Gastroesophageal sphincter (tissue), 4 donors: ENCODE measurements at places on chromosomes 4 and X.

DNA sequence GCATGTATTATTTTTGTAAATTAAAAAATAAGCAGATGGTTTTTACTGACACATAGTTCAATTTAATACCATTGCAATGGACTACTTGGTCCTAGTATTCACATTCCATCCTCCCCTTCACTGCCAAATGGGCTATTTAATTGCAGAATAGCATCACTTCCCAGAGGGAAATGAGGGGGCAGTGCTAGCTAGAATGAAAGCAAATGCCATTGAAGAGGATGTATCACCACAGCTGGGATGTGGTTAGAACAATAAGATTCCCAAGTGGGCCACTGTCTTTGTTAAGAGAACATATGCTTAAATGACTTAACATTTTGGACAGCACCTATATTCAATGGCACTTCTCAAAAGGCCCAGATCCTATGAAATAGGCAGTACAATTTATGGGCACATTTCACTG is 224.7 kb downstream of the RBMX2 start:
- no peak for ATAC-seq

DNA sequence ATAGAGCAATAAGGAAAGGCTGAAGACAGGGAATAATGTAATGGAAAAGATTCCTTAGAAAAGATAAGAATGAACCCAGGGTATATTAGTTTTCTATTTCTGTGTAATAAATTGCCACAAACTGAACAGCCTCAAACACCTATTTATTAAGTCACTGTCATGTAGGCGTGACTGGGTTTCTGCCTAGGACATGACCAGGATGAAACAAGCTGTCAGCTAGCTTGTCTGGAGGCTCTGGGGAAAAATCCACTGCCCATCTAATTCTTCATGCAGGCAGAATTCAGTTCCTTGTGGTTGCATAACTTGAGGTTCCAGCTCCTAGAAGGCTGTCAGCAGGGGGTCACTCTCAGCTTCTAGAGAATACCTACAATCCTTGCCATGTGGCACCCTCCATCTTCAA is 277.7 kb downstream of the TMA16 start:
- no peak for ATAC-seq

DNA sequence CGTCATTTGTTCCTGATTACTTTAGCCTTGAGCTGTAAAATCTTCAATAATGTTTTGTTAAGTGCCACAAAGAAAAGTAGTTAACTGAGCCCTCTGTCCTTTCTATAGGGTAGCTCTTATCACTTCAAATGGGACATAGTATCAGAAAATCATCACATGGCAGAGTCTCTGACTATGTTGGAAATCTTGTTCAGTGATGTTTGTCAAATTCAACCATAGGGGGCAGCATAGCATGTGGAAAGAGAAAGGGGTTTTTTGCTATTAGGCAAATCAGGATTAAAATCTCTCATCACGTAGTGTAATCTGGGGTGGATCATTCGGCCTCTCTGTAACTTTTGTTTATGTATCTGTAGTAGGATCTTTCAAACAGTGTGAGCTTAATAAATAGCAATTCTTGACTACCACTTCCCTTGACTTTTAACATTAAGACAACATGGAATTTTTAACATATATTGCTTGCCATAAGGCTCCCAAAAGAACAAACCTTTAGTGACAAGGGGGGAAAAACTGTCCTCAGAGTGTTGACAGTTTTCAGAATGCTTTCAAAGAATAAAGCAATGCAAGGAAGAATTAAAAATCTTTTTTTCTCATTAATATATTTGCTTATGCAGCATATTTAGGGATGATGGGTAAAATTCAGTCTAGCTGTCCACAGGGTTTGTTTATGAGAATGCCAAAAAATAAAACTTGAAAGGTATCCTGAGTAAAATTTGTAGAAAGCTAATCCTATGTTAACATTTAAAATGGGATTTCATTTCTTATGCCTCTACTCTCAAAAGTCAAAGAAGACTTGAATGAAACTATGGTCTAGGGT is 127.2 kb downstream of the FBXW7 start:
- no peak for ATAC-seq

DNA sequence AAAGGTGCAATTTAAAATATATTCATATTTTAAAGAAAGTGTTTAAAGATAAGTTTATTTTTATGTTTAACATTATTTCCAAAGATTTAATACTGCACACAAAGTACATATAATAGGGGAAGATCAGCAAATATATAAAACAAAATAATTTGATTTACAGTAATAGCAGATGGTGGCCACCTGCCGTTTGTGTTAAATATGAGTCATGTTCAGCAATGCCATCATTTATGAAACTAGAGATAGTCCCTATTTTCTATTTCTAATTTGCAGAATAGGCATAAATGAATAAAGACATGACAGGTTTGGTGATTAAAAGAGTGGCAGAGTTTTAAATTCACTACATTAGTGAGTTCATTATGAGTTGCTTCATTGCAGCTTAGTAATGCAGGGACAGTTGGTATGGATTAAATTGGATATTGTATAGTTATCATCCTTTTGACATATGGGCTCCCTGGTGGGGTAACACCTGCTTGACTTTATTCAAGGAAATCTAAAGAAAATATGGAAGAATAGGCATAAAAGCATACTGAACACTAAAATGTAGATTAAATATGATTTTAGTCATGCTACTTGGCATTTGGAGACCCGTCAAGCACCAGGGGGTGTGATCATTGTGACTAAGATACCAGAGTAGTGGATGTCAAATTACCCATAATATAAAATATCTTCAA is 78.8 kb upstream of the BANK1 start:
- no peak for ATAC-seq

GRCh38 chr4:167642250-167642649 is 408.0 kb upstream of the SPOCK3 start:
- no peak for ATAC-seq

- no peak for ATAC-seq
These were observed 38.9 kb downstream of the PPA2 start for GRCh38 chr4:105434940-105435339.

DNA sequence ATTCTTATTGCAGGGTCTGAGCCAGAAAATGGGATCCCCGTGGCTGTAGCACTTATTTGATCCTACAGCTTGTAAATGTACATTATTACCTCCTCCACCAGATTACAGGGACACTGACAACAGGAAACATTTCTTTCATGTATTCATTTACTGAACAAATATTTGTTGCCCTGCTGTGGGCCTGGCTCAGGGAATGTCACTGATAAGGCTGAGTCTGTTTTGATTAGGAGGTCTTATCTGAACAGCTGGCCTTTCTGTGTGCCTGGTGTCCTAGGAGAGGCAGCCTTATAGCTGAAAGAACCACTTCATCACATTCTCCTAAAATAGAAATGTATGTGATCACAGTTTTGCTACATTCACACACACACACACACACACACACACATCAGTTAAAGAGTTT is 45.5 kb upstream of the PROM1 start:
- no peak for ATAC-seq

- ATAC-seq, result no peak
These were observed 823.8 kb downstream of the CCSER1 start for GRCh38 chr4:90951037-90951436.

GRCh38 chrX:151523351-151523750 is 40.1 kb upstream of the PASD1 start:
- ATAC-seq, result no peak

- peak; percentile 79 for ATAC-seq
These were observed 41.5 kb upstream of the ZXDA start for GRCh38 chrX:57951666-57952319.

DNA sequence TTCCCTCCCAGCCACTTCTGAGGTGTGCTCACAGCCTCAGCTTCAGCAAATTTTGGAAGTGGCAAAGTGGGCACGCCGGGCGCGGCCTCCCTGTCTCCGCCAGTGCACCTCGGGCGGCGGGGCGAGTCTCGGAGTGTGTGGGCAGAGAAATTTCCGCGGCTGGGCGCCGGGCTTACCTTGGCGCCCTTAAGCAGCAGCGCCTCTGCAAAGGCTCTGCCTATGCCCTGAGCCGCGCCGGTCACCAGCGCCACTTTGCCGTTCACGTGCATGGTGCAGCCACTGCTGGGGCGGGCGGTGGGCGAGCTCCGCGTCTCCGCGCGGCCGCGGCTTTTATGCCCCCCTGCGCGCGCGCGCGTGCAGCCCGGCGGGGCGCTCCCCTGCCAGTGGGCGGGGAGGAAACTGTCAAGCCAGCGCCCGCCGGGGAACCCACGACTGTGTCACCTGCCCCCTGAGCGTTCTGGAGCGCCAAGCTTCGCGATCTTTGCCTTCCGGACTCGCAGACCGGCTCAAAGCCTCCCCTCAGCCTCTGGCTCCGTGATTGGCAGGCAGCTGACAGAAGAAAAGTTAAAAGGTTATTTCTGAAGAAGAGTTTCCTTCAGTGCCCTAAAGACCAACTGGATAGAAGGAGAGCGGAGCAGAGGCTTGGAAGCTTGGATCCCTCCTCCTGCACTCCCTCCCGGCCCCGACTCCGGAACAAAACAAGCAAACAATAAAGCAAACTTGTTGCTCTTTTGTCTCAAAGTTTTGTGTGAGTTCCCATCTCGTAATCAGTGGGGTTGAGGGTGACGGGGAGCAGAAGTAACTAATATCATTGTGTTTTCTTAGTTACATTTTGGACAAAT is at the start of gene HPGD:
Gene HPGD (minus strand): TSS at position 306 of the 842 bp plus-strand sequence. CDS start 37 bp downstream, at position 269.
- ATAC-seq, result peak; percentile 67

- no peak for ATAC-seq
These were observed 87.9 kb upstream of the GPC3 start for GRCh38 chrX:134073341-134073740.

DNA sequence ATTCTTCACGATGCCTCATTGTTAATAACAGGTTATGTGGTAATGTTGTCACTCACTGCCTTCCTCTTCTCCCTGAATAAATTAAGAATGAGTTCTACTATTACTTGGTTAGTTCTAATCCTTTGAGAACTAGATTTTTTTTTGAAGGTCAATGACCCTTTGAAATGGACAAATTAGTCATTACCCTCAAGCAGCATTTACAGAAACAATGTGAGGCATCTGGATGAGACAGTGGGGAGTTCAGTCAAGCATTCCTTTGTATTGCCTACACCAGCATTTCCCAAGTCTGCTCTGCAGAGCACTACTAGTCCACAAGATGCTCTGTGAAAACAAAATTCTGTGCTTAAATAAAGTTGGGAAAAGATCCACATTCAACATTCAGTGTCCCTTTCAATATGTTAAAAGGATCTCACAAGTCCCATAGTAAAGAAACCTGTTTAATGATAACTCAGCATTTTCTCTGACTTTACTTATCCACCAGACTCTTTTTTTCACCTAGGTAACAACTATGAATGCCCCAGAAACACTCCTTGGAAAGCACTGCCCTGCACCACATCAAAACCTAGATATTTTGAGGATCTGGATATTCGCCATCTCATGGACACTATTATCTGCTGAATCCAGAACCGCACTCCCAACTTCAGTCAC is 60.6 kb downstream of the CHRDL1 start:
- ATAC-seq, result peak; percentile 67

DNA sequence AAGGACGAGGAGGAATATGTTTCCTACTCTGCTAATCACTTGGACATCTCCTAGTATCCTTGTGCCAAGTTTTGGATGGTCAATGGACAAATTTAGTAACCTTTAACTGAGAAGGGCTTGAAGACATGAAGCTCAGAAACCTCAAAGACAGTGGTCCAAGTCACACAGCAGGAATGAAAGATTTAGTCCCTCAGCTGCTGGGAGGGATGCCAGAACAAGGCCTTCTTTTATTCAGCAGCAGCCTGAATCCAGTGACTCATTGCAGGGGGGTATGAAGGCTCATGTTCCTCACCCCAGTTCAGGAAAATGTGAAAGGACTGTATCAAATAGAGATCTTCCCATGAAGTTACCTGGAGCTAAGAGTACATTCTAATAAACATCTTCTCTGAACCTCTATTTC is 214.9 kb upstream of the UGT8 start:
- ATAC-seq, result no peak

GRCh38 chrX:108138814-108139702 is 47.5 kb downstream of the ATG4A start:
- ATAC-seq, result no peak

DNA sequence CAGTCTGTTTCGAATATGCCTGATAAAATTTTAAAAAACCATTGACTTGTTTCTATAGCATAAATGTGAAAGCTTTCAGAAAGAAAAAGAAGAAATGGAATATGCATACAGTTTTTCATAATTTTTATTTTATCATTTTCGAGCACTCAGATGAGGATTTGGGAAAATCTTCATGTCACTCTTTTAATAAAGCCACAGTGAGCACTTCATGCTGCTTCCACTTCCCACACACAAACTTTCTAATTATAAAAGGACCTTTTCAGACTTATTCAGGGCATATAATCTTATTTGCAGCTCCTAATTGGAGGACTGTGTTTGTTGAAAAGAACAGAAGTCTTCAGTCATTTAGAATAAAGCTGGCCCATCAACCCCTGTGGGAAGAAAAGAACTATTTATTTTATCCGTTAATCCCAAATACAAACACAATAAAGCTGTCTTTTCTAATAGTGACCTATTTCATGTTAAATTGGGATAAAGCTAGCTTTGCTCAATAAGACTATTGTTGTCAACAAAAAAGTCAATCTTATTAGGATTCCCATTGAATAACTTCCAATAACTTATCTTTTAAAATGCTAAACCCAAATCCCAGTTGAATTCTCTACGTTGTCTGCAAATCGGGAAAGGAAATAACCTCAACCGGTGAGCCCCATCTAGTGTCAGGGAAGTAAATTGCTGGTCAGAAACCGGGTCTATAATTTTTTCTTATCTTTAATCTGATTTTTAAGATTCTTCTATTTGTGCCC is 211.5 kb downstream of the PDGFRA start:
- no peak for ATAC-seq

GRCh38 chrX:103170216-103170615 is 44.7 kb upstream of the BEX4 start:
- ATAC-seq, result no peak

GRCh38 chrX:2370456-2370855 is 130.3 kb downstream of the DHRSX start:
- ATAC-seq, result no peak

- no peak for ATAC-seq
These were observed 76.7 kb downstream of the SCD5 start for GRCh38 chr4:82721819-82722423.

GRCh38 chrX:11499076-11500044 is 166.4 kb downstream of the ARHGAP6 start:
- no peak for ATAC-seq

- ATAC-seq, result no peak
These were observed 36.7 kb downstream of the DHRSX start for GRCh38 chrX:2463973-2464676.

DNA sequence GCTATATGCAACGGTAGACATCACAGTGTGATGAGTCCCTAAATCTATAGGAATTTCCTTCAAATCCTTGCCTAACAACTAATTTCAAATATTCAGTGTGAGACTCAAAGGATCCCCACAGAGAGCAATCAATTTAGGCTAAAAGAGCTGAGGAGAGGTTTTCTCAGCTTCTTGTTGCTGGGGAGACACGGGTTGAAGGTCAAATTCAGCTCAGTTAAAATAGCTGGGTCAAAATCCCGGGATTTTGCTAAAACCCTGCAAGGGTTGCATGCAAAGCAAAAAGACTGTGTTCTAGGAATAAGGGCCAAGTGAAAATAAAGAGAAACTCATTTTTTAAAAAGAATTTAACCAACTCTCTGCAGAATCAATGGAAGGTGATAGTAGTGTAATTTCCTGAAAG is 1073.4 kb downstream of the NLGN4X start:
- no peak for ATAC-seq

- ATAC-seq, result no peak
These were observed 119.1 kb downstream of the CNKSR2 start for GRCh38 chrX:21493226-21493830.
